ENCODE measurements at places on chromosomes 16 and 17.

DNA sequence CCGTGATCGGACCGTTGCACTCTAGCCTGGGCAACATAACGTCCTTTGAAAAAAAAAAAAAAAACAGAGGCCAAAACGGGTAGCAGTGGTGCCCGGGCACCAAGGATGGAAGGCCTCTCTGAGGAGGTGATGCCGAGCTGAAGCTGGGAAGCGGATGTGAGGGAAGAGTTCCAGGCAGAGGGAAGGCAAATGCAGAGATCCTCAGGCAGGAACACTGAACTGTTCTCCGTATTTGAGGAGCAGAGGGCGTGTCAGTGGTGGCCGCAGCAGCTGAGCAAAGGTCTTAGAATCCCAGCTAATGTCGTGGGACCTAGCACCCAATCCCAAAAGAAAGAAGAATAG, 656 bp upstream of the KCTD13 start:
- DNase-seq: peak; percentile 51

DNA sequence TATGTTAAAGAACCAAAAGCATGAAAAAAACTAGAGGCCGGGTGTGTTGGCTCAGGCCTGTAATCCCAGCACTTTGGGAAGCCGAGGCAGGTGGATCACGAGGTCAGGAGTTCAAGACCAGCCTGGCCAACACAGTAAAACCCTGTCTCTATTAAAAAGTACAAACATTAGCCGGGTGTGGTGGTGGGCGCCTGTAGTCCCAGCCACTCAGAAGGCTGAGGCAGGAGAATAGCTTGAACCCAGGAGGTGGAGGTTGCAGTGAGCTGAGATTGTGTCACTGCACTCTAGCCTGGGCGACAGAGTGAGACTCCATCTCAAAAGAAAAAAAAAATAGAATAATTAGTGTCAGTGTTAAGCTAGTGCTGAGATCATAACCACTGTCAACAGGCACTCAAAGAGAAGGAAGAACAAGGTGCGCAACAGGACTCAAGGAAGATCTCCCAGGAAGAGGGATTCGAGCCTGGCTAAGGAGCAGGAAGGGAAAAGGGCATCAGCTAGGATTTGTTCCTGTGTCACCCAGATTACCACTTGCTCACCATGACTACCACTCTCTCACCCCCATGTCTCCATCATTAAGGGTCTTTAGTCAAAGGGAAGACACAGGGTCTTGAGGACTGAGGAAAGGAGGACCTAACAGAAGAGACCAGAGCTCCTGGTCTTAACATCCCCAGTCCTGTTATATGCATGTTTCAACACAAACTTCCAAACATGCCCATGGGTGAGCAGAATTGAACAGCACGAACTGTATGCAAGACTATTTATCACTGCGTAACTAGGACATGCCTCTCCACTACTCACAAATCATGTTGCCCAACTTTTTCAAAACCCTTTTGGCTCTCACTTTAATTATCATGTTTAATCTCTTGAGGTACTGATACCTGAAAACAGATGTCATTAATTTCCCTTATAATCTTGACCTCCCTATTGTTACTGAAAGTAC, 88.3 kb upstream of the PLEKHM1 start:
- no peak for DNase-seq

- DNase-seq: no peak
Measured at GRCh38 chr16:31064882-31065461, 9.1 kb downstream of the ZNF668 start.

GRCh38 chr16:17312094-17312710, 158.6 kb downstream of the XYLT1 start:
- DNase-seq: no peak

GRCh38 chr17:8143581-8144400, 8.4 kb downstream of the PER1 start:
- no peak for DNase-seq

DNA sequence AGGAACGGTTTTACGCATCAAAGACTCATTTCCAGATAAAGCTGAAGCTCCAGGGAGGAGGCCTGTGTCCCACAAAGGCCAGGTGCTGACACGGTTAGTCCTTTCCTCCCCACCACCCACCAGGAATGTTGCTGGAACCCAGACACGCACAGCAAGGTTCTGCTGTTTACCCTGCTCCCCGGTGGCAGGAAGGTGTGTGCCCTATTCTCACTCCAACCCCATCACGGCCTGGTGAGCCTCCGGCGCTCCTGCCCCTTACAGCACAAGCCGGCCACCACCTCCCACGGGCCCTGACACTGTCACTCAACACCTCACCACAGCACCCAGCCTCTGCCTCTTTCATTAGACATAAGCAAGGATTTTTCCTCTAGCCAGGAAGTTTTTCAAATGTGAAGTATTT, 47.8 kb downstream of the ANKRD11 start:
- DNase-seq: no peak

GRCh38 chr16:80652441-80652840, 111.6 kb downstream of the DYNLRB2 start:
- no peak for DNase-seq

GRCh38 chr16:6616746-6617145, 715.9 kb upstream of the RBFOX1 start:
- no peak for DNase-seq

- no peak for DNase-seq
Measured at GRCh38 chr17:65737451-65737850, 176.0 kb upstream of the AXIN2 start.

DNA sequence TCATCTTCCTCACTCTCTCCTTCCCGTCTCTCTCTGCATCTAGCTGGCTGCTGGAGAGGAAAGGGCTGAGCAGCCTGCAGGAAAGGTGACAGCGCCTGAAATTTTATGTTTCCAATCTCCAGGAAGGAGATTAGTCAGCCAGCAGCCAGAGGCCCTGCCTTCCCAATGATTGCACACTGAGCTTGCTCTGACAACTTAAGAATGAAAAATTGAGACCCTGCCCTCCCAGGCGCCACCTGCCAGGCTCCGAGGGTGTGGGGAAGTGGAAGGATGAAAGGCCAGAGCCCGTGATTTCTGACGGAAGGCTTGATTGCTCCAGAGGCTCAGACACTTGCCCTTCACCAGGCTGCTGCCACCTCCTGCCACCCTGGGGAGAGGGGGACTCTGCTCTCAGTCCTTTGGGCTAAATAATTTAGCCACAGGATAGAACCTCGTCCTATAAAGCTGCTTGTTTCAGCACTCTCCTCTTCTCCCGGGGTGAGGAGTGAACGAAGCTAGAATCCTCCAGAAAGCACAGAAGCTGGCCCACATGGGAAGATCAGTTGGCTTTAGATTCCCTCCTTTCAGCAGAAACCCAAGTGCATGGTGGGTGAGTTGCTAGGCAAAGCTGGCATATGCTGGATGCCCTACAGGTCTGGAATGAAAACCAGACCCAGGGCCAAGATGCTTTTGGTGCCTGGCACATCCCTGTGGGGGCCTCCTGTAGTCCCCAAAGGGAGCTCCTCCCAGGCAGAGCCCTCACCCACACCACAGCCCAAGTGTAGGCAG, 33.5 kb downstream of the GRIN2C start:
- DNase-seq: no peak

DNA sequence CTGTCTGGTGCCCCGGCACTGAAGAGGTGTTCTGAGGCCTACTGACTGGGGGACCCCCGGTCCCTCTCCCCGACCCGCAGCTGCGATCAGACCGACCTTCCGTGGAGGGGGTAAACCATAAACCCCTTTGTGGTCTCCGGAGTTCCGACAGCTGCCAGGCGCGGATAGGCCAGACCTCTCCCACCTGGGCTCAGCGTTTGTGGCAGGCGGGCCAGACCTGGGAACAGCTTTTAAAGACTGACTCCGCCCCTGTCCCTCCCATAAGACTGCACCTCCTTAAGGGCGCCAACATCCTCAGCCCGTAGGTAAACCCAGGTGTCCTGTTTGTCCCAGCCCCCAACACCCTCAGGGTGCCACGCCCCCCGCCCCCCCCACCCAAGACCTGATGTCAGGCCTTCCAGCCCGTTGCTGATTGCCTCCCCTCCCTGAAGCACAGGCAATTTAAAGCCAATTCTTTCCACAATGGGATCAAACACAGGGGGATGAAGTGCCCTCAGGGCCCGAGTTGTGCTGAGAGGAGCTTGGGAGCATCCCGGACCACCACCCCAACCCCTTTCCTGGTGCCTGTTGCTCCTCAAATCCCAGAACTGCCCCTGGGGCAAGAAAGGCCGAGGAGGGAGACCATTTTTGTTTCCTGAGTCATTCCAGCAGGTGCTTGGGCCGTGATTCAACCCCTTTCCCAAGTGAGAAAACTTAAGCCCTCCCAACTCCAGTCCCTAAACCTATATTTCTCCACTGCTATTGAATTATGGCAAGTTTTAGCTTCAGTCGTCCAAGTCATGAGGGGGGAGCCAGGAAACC, at the start of gene SOX15:
Gene SOX15 (minus strand): TSS at position 204 of the 801 bp plus-strand sequence. CDS start 418 bp downstream, outside the sequence.
- no peak for DNase-seq

DNA sequence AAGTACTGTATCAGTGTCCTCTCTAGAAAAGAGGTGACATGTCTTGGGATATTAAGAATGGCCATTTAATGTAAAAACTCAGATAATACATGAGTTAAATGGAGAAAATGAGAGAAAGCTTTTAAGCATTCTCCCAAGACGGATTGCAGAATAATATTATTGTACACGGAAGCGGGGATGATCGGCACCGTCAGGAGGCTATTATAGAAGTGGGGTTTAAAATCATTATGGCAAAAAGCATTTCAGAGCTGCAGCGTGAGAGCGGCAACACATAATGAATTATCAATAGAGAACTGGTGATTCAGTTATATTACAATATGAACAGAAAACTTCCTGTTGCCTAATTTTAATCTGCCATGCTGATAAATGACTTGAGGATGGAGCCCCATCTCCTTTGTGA, 261.7 kb upstream of the IRX3 start:
- no peak for DNase-seq

DNA sequence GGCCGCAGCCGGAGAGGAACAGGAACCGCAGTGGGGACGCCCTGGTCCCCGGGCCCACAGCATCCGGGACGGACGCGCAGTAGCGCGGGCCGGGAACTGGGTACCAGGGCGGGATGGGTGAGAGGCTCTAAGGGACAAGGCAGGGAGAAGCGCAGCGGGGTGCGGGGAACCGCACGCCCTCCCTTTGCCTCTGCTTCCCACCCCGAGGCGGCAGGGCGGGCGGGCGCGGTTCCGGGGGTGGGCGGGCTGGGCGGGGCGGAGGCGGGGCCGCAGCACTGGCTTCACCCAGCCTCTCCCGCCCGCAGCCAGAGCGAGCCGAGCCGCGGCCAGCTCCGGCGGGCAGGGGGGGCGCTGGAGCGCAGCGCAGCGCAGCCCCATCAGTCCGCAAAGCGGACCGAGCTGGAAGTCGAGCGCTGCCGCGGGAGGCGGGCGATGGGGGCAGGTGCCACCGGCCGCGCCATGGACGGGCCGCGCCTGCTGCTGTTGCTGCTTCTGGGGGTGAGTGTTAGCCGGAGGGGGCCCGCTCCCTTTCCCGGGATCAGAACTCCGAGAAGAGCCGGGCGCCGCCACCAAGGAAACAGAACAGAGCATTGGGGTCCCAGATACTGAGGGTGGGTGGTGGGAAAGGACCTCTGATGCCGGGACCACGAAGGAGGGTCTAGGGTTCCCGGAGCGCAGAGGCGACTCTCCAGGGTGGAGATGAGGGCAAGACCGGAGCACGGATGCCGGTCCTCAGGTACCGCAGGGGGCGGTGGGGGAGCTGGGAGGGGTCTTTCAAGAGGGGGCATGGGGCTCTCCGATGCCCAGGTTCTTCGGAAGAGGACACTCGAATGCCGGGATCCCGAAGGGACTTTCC, at the start of gene NGFR:
Gene NGFR (plus strand): TSS at position 308 of the 856 bp plus-strand sequence. CDS start 125 bp downstream, at position 433.
- peak; percentile 94 for DNase-seq

DNA sequence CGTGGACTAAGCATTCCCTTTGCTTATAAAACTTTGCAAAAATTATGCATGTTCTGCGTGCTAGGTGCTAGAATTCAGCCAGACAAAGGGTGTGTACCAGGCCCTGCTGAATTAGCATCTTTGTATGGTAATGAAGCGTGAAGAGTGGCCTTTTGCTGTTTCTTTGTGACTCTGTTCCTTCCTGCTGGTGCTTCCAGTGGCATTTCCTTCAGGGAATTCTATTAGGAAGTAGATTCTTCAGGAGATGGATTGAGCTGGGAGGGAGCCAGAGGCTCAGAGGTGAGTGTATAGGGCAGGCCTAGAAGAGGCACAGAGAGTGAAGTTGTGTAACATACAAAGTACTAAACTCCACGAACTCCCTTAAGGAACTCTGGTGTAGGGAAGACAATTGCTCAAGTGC, 73.9 kb upstream of the ASIC2 start:
- no peak for DNase-seq

DNA sequence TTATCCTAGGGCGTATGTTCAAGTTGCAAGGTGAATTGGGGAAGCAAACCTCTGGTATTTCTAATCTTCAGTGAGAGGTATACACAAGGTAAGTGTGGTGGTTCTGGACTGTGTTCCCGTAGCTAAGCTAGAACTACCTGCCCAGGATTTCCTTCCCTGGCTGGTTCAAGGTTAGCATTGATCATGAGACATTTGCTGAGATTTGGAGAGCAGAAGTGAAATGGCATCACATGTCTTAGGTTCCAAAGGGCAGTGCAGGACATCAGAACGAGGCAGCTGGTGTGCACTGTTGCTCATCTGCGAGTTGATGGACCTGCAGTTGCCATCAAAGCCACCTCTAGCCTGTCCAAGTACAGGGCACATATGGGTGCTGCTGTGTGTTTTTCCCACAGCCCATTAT, 95.2 kb downstream of the EMP2 start:
- DNase-seq: no peak

DNA sequence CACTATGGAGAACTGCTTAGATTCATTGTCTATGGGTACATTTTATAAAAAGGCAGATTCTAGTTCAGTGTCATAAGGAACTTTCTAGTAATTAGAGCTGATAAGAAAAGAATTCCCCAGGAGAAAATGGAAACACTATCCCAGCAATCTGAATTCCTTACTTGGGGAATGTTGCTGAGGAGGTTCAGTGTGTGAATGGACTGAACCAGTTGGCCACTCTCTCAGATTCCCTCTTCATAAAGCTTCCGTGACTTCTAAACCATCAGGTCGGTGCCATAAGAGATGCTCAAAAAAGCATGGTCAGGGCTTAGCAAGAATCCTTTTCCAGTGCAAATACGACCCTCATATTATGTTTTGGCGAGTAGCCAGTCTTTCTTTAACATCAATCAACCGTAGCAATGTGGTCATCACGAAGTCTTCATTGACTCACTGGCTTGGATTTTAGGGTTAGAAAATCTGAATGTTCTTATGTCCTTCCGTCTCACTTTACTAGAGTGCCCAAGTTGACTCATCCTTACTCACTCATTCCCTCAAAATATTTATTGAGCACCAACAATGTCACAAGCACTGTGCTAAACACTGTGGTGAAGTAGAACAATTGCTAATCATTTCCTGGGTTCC, 102.7 kb upstream of the HLF start:
- no peak for DNase-seq
